Effector CD8-positive, alpha-beta T cell (primary cell): ENCODE measurements at places on chromosomes 12 and 14.

DNA sequence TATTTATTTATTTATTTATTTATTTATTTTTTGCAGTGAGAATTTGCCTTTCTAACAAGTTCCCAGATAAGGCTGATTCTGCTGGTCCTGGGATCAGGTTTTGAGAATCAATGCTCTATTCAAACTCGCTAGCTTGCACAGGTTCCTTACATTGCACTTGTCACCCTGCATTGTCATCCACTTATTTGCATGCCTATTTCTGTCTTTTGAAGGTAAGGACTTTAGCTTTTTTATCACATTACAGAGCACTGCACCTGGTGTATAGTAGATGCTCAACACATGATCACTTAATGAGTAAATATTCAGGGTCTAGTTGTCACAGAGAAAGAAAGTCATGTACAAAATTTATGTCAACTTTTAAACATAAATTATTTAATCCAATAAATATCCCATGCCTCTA is 219.7 kb upstream of the BTG1 start:
- no peak for DNase-seq

DNA sequence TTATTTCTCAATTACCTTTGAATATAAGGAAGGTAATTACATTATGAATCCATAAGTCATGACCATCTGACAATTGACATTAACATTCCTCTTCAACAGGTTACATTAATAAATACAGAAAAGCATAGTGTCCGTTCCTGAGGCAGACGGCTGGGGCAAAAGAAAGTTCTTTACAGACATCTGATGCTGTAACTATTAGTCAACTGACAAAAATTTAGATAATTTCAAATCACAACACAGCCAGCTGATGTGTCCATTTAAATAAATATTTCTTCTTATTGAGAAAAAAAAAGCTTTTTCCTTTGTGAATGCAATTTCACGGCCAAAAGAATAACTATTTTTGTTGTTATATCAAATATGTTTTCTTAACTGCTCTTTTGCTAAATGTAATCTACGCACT is 9.2 kb upstream of the PYROXD1 start:
- DNase-seq, result no peak

DNA sequence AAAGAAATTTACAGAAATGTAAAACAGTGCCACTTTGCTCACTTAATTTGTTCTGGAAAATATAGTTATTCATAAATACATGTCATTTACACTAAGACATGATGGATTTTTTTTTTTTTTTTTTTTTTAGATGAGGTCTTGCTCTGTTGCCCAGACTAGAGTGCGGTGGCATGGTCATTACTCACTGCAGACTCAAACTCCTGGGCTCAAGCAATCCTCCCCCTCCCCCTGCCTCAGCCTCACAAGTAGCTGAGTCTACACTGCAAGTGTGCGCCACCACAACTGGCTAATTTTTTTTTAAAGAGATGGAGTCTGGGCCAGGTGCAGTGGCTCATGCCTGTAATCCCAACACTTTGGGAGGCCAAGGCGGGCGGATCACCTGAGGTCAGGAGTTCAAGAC is 101.2 kb downstream of the PPP2R5C start:
- no peak for DNase-seq

GRCh38 chr12:57491393-57492280 is 3.8 kb downstream of the MARS1 start:
- DNase-seq, result no peak

DNA sequence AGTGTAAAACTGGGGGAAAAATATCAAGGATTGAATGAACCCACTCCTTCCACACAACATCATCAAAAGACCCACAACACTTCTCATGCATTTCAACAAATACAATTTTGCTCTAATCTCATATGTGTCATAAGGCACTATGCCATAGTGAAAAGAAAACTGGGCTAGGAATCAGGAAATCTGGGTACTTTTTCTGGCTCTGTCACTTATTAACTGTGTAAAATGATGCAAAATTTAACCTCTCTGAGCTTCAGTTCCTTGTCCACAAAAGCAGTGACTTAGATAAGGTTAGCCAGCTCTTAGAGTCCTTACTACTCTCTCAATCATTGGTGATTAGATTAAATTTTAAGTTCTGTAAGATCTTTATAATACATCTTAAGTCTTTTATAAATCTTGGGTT is 250.5 kb upstream of the SOX5 start:
- no peak for DNase-seq

DNA sequence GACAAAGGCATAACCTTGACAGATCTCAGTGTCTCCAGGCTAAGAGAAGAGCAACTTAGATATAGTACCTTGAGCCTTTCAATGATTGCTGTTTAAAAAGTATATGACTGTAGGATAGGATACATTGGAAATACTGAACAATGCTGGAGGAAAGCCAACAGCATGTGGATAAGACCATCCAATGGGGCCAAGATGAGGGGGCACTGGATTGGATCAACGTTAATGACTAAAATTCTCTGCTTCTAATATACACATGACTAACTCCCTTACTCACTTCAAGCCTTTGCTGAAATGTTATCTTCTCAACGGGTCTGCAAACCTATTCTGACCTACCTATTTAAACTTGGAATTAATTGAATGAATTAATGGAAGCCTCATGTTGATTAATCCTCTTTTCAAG is 354.9 kb downstream of the RAD51B start:
- no peak for DNase-seq

- no peak for DNase-seq
Measured at GRCh38 chr12:48787791-48788523, 932 bp downstream of the ADCY6 start.

GRCh38 chr14:99432485-99432884 is 48.2 kb downstream of the SETD3 start:
- DNase-seq, result no peak

- DNase-seq, result no peak
Measured at GRCh38 chr14:33081259-33081658, 142.6 kb downstream of the NPAS3 start.

DNA sequence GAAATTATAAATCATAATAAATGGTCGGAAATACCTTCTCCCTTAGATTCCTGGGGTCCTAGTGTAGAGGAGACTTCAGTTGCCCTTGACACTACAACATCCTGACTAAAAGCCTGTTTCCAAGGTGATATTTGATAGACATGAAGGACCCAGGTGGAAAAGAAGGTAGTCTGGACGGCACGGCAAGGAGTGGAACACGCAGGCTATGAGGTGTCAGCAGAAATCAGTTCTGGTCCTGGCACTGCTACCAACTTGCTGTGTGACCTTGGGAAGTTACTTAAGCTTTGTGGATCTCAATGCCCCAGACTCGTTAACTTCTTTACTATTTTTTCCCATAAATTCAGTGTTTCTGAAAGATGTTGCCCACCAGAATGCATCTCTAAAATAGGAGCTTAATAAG is 36.9 kb upstream of the BCL2L14 start:
- DNase-seq, result no peak

GRCh38 chr12:80325167-80325959 is 118.7 kb upstream of the PTPRQ start:
- DNase-seq, result no peak

DNA sequence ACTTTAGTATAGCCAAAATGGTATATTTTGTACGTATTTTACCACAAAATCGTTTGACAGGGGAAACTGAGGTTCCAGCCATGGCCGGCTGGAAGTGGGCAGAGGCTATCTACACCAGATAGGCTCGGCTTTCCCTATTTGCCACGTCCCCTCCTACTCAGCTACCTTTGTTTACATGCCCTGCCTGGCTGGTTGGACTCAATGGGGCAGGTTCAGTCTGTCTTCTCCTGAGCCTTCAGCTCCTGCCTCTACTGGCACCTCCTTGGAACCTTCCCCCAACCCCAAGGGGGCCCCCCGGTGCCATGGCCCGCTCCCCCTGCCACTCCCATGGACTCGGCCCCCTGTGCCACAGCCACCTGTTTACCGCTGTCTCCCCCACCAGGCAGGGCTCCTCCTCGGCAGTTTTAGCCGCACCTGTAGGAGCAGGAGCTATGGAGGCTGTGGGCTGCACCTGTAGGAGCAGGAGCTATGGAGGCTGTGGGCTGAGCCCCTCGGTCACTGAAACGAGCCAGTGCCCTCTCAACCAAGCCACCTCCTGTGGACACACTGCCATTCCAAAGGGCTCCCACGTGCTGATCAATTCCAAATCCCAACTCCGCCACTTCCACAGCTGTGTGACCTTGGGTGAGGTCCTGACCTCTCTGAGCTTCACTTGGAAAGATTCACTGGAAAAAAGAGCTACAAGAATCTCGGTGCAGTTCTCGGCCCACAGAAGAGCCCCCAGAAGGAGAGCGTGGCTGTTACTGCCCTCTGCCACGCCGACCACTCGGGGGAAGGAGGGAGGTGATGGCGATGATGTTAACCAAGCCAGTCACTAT is 62.2 kb downstream of the NCOR2 start:
- no peak for DNase-seq

DNA sequence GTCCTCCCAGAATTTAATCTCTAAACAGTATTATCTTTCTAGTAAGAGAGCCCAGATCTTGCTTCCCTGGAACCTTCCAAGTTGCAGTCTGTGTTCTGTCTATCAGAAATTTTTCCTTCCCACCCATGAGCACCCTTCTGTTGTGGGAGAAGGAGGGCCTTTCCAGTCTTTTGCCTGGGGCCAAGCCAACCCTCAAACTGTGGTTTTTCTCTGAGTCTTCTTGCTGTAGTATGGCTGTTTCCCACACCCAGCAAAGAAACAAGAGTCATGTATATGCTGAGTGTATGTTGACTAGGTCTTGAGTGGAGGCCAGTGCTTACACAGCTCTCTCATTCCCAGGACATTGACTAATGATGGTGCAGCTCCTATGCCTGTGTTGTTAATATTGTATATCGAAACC is 104.5 kb downstream of the TGFB3 start:
- no peak for DNase-seq

DNA sequence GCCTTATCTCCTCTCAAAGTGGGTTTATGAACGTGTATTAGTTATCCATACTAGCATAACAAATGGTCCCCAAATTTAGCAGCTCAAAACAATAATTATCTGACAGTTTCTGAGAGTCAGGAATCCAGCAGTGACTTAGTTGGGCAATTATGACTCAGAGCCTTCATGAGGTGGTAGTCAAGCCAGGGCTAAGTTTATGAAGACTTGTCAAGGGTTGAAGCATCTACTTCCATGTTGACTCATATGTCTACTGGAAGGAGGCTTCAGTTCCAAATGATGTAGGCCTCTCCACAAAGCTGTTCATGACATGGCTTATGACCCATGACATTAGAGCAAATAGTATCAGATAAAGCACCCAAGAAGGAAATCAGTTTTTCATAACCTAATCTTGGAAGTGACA is 73.2 kb downstream of the IPO8 start:
- no peak for DNase-seq

GRCh38 chr14:89327771-89328212 is 89.2 kb downstream of the FOXN3 start:
- no peak for DNase-seq

- DNase-seq, result no peak
Measured at GRCh38 chr12:106878804-106879203, 76.9 kb upstream of the TMEM263 start.

DNA sequence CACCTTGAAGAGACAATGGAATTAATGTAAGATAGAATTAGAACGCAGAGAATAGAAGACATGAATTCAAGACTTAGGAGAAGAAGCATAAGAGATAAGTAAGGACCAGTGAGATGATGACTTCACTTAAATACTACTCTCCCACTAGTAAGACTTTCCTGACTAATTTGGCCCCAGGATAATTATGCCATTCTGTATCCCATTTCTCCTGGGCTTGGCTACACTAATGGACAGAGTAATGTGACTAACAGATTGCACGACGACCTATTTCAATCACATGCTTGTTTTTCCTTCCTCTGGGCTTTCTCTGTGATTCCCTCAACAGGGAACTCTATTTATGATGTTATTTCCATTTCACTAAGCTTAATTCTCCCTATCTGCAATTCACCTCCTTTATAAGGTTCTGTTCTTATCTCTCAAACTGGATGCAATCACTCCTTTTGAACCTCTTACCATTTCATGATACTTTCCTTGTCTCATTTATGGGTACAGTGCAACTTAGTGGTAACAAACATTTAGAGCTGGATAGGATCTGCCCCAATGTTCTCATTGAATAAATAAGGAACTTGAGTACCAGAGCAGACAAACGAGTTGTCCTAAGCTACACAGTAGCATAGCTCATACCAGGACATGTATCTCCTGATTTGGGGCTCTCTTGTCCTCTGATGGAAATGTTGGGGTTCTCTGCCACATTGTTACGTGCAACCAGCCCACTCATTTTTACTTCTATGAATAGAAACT is 102.7 kb downstream of the BTG1 start:
- no peak for DNase-seq

DNA sequence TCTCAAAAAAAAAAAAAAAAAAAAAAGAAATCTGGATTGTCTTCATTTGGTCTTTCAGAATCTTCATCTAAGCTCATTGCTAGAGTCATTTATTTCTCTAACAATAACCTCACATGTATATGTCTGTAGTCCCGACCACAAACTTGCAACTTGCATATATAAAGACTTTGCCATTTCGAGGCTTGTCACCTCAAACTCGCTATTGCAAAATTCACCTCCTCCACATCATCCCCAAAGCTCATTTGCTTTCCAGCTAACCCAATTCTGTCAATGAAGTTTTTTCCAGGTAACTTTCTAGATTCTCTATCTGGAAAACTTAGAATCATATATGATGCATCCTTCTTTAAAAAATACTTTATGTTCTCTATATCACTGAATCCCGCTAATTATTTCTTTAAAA is 393.2 kb upstream of the ATXN7L3B start:
- DNase-seq, result no peak

- DNase-seq, result no peak
Measured at GRCh38 chr14:37343307-37344094, 145.8 kb downstream of the MIPOL1 start.

DNA sequence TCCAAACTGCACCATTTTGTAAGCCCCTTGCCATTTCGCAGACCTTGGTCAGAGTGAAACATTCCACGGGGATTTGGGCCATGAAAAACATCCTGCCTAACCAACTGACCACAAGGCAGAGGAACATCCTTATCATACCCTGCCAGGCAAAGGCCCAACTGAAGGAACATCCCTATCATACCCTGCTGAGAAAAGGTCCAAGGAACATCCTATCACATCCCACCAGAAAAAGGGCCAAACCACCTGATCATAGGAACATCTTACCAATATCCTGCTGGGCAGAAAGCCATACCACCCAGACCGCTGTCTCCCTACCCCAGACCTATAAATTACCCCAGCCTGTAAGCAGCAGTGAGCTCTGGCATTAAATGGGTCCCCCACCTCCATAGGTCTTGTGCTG is 19.4 kb upstream of the LRRC9 start:
- DNase-seq, result no peak

GRCh38 chr14:48967419-48967818 is 618.8 kb downstream of the RPS29 start:
- no peak for DNase-seq

GRCh38 chr12:12964255-12964654 is 12.3 kb upstream of the GPRC5D start:
- no peak for DNase-seq
